ENCODE measurements at places on chromosomes 5 and 9.

- no peak for DNase-seq
Observed at GRCh38 chr5:80672140-80672736, 17.5 kb upstream of the DHFR start.

GRCh38 chr5:112597831-112598230 lies 139.9 kb upstream of the APC start:
- no peak for DNase-seq

- no peak for DNase-seq
Observed at GRCh38 chr5:1097381-1097987, 14.4 kb downstream of the SLC12A7 start.

DNA sequence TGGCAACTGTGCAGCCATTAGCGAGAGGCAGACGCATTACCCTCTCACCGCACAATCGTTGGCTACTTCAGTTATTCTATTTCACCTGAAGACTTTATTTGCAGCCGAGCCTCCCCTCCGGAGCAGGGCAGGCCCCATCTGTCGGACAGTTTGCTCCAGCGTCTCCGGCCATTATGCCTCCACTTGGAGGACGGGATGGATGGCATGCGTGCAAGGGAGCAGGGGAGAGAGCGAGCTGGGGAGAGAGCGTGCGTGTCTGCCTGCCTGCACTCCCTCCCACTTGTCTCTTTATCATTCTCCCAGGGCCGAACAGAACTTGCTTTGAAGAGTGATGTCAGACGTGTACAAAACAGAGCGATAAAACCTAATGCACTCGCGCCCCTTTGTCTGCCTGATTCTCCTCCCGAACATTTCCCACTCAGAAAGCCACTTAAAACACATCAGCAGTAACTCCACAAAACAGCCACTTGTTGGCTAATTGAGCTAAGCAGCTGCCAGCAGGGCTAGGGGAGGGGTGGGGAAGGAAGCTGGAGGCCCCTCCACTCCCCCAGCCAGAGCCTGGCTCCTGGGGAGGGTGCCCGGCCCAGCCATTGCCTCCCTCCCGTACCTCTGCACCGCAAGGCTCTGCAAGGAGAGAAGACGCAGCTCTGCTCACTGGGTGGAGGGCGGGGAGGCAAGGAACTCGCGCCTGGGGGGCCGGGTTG lies 43.4 kb upstream of the FUBP3 start:
- DNase-seq = no peak

DNA sequence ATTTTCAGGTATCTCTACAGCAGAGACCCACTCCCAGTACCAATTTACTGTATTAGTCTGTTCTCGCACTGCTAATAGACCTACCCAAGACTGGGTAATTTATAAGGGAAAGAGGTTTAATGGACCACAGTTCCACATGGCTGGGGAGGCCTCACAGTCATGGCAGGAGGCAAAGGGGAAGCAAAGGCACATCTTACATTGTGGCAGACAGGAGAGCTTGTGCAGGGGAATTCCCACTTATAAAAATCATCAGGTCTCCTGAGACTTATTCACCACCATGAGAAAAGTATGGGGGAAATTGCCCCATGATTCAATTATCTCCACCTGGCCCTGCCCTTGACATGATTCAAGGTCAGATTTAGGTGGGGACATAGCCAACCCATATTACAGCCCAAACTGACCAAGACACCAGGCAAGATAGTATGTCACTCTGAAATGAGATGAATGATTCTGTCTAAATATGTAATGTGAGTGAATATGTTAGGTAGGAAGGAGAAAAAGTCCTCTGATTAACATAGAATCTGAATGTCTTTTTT lies 182.5 kb upstream of the CDH12 start:
- no peak for DNase-seq

- DNase-seq = no peak
Observed at GRCh38 chr5:88877826-88878225, 5.2 kb downstream of the MEF2C start.

DNA sequence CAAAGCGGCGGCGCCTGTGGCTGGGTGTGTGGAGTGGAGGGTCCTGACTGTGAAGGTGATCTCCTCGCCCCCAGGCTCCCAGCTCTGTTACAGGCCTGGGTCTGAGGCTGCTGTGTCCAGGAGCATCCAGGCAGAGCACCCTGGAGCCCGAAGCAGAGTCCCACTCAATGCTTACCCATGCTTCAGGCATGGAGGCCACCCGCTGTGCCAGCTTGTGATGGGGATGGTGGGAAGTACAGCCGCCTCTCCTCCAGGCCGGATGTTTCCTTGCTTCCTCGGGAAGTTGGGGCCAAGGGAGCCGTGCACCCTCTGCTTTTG lies 255.9 kb upstream of the IRX1 start:
- no peak for DNase-seq

- no peak for DNase-seq
Observed at GRCh38 chr5:111675201-111675934, 81.6 kb downstream of the NREP start.

Measured in GOT3 (cell line).